Gastrocnemius medialis (tissue), 4 donors: ENCODE measurements at places on chromosomes 16 and 17.

DNA sequence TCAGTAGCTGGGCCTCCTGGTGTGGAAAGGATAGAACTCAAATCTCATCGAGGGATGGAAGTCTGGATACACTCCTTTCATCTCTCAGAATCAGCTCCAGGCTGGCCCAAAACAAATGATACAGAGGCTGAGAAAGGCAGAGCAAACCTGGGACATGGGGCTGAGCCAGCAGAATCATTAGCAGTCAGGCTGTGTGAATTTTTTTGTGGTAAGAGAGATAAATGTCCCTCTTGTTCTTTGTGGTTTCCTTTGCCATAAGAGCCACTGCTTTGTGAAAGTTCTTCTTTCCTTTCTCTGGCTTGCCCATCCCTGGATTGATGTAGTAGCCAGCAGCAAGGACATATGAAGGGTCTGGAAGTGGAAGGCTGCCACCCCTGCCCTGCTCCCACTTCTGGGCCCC, 146.2 kb downstream of the CDH13 start:
- no peak for DNase-seq

DNA sequence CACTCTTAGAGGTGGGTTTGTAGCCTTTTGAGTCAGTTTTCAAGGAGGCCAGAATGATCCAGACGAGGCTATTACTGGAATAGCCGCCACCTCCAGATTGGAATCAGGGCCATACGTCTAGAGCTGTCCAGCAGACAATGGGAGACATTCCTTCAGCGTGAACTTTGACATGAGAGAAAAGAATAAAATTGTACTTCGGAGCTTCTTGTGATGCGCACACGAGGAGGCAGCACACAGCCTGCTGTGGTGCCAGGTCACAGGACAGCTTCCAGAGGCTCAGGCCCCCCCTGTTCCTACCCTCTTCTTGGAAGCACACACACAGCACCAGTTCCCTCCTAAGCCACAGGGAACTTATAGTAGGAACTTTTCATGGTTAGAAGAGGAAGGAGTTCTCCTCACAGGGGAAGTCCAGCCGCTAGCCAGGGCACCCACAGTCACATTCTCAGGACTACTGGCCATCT, 81.0 kb downstream of the VPS53 start:
- DNase-seq: no peak

GRCh38 chr17:45703806-45704205, 80.3 kb upstream of the CRHR1 start:
- no peak for DNase-seq

DNA sequence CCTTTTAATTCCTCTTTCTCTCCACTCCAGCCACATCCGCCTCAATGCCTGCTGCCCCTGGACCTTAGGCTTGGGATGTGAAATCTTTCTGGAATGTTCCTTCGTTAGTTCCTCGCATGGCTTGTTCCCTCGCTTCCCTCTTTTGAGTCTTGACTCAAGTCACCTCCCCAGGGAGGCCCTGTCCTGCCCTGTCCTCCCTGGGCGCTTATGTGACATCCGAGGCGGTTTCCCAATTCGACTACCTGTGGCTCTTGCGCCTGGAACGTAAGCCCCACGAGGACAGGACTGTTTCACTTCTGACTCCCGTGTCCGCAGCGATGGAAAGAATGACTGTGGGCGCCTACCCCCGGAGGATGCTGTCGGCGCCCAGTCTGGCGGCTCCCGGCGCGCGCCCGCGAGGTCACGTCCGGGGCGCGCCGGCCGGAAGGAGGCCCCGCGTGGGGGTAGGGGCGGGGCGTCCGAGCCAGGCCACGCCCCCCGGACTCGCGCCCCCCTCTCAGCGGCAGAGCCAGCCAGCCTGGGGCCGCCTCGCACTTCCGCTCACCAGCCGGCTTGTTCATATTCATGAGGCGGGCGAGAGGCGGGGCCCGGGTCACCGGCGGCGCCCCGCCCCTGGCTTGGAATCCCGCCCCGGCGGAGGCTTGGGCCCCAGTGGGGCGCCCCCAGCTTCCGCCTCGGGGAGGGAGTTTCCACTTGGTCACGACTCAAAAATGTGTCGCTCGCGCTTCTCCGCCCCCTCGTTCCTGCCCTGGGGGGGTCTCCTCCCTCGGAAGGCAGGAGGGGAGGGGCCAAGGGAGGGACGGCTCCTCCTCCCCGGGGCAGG, 8.4 kb upstream of the GLIS2 start:
- peak; percentile 90 for DNase-seq

DNA sequence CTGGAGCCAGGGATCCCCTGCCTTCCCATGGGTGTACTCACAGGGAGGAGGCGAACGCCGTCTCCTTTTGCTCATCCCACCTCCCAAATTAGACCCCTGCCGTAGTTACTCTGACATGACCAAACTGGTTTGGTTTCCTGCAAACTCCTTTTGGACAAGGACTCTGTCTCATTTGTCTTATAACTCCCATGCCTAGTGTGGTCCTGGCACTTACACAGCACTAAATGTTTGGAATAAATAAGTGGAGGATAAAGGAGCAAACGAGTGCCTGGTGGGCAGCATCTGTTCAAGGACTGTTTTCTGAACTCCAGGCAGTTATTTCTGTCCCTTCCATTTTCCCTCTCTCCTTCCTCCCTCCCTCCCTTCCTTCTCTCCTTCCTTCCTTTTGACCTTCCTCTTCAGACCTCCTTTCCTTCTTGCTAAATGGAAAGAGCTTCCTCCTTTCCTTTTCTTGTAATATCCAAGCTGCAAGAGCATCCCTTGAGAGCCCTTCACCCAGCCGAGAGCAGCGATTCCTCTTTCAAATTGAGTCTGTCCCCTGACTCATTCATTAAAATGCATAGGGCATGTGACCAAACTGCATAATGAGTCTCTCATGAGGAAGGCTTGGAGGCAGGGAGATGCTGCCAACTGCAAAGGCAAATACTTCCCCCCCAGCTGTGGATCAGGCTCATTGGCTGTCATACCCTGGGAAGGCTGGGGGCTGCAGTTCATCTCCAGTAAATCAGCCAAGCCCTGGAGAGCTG, 36.8 kb downstream of the CHD9 start:
- peak; percentile 51 for DNase-seq
